ENCODE measurements at places on chromosomes 4 and X. TPM values are rescaled to one million over a fixed set of nuclear protein-coding genes. Genes with fewer than 3 reads are reported as not detected.

Gene NPFFR2
- not detected for total RNA-seq

Gene STK32B
- total RNA-seq, result 2.5 TPM

Gene ARSJ
- 0.17 TPM for total RNA-seq

Gene DIPK2B
- total RNA-seq, result not detected

GRCh38 chr4:30924495-30924894, 204.3 kb downstream of the PCDH7 start:
- DNase-seq, result no peak

Gene KLF8
- total RNA-seq, result 9.4 TPM

- DNase-seq, result no peak
These were observed 557.7 kb downstream of the RAB28 start for GRCh38 chr4:12926189-12927066.

Gene DCAF4L1
- 0.17 TPM for total RNA-seq

- no peak for DNase-seq
These were observed 10.2 kb downstream of the TEX13A start for GRCh38 chrX:105210258-105210657.

Gene FGF16
- total RNA-seq, result not detected

Gene MBTPS2
- 22.3 TPM for total RNA-seq

DNA sequence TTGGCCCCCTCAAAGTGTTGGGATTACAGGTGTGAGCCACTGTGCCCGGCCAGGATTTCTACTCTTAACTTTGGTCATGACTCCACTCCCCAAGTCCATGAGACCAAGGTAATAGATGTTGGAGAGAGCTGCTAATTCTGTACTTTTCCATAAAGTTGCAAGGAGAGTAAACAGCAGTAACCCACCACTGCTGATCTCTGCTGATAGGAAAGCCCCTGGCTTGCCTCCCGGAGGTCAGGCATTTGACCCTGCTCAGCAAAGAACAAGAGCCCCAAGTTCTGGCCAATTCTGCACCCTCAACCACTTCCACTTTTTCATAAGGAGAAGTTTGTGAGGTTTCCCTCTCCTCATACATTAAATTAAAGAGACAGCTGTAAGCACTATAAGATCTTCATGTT, 143.0 kb downstream of the RASL11B start:
- DNase-seq, result no peak

GRCh38 chrX:14359727-14360126, 169.6 kb upstream of the GLRA2 start:
- no peak for DNase-seq

GRCh38 chrX:151929126-151929525, 16.4 kb downstream of the MAGEA4 start:
- DNase-seq, result no peak

GRCh38 chrX:16511796-16512776, 137.9 kb upstream of the S100G start:
- DNase-seq, result no peak

- DNase-seq, result no peak
These were observed 32.5 kb upstream of the AADAT start for GRCh38 chr4:170122252-170122651.

DNA sequence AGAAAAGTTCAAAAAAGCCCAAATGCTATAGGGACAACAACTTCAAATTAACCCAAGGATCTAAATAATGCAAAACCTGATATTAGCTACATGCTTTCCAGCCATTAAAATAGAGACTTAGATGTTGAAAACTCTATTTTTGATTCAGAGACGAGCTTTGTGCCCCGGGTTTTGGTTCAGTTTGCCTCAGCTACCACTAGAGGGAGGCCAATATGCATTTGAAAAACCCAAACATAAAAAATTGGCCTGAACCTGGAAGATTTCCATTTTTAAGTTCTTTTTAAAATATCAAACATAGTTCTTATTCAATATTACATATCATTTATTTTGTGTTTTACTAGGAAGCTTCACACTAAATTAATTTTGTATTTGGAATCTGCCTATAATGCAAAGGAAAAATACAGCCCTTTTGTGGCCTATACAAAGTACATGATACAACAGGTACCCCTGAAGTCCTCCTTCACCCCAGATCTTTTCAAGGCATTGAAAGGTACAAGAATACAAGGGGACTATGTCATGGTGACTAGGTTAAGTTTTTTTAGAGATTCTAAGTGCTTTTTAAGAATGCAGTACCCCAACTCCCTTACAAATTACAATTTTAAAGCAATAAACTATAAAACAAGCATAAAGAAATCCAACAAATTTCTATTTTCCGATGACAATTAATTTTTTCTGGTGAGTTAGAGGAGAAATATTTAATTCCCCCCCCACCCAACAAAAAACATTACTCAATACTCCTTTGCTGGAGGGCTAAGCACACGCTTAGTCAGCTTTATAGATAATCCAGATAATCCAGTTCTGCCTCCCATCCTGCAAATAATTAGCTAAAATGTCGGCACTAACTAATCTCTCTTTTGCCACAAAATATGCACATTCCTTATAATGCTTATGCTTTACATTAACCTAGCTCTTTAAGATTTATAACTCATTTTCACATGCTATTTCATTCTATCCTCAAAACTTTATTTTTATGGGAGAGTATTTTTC, 97.7 kb upstream of the PTPN13 start:
- DNase-seq, result peak; percentile 42

Gene RBM46
- total RNA-seq, result 7.9 TPM

GRCh38 chr4:113960684-113961321, 18.6 kb downstream of the ARSJ start:
- no peak for DNase-seq

DNA sequence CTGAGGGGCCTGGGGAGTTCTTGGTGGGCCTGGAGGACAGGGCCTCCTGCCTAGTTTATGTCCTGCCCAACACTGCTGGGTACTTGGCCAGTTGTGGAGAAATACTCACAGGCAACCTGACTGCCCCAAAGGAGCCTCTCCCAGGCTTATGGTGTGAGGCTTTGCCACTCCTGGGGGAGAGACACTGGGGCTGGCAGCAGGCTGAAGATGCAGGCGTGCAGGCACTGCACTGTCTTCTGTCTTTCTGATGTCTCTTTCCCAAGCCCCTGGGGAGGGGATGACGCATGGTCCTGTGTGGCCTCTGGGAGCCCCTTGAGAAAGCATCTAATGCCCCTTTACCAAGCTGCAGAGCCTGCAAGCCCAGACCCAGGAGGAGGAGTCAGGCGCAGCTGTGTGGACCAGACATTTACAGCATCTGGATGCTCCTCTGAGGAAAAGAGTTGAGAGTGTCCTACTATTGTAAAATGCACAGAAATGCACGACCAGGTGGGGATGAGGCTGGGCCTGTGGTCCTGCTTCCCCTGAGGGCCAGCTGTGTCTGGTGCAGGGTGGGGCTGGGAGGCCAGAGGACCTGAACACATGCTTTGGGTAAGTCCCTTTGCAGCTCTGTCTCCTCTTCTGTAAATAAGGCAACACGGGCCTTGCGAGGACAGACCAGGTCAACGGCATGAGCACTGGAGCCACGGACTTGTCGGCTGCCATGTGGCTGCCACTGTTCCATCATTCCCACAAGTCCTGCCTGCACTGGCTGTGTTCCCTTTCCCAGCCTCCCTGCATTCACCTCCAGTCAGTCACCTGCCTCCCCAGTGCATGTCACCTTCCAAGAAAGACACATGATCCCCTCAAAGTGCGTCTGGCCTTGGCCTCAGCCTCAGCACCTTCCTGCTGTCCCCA, 8.4 kb downstream of the TMEM271 start:
- no peak for DNase-seq

GRCh38 chrX:150062292-150063137, 124.2 kb upstream of the EOLA2 start:
- DNase-seq, result no peak

GRCh38 chrX:103734125-103734760, 23.5 kb downstream of the TMEM31 start:
- DNase-seq, result no peak

GRCh38 chr4:154560824-154561231, 2.0 kb upstream of the FGB start:
- no peak for DNase-seq

GRCh38 chr4:66095065-66095464, 424.8 kb upstream of the EPHA5 start:
- DNase-seq, result no peak

Gene TMPRSS11A
- not detected for total RNA-seq

Gene SMPX
- not detected for total RNA-seq
